Activated CD4-positive, alpha-beta memory T cell treated with anti-CD3 and anti-CD28 coated beads, Interleukin-2, amount 10 ng/mL, durations not matched to agents 7 days and 5 days (primary cell): ENCODE measurements at places on chromosomes 7 and 10. TPM values are rescaled to one million over a fixed set of nuclear protein-coding genes. Genes with fewer than 3 reads are reported as not detected.

DNA sequence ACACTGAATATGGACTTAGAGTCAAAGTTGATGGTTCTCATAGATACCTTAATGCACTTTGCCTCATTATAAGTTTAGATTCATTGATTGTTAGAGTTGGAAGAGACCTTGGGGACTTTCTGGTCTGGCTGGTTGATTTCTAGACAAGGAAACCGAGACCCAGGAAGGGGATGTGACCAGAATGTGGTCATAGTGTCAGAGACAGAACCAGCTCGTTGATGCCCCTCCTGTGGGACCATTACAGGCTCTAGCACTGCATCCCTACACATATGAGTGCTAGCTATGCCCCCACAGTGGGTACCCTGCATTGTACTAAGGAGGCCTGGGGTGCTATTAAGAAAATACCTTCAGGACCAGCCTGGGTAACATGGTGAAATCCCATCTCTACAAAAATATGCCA, 306.6 kb downstream of the CAMK1D start:
- H3K36me3 ChIP-seq = peaks cover 6% of the 10 kb centered on the region
- H3K4me3 ChIP-seq = no peak overlapping the region
- H3K27me3 ChIP-seq = no peaks in the 10 kb centered on the region
- no peak for DNase-seq
- no peak overlapping the region for H3K27ac ChIP-seq

- peak; percentile 18 for DNase-seq
- H3K27ac ChIP-seq = peak overlapping the region; percentile 83
- H3K4me3 ChIP-seq = peak overlapping the region; percentile 33
- peaks cover 54% of the 10 kb centered on the region for H3K4me1 ChIP-seq
- H3K36me3 ChIP-seq = peaks cover 94% of the 10 kb centered on the region
These were observed 10.2 kb downstream of the CYREN start for GRCh38 chr7:135160098-135160857.

DNA sequence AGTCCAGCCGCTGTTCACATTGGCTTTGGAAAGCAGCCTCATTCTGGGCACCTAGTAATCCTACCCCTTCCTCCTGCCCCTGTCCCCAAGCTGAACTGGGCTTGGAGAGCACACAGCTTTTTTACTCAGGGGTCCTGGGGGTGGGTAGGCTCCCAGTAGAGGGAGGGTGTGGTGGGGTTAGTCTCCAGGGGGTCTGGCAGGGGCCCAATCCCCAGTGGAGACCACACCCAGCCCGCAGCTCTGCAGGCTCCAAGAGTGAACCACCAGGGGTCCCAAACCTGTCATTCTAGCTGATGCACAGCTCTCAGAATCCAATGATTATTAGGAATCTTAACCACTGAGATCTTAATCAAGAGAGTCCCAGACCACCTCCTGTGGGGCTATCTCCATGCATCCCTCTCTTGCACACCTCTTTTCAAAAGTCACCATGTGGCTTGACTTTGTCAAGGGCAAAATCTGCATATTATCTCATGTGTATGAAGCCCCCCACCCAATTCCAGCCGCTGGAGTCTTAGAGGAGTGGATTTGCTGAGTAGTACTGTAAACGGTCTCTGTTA, 2.7 kb downstream of the HOXA11 start:
- H3K36me3 ChIP-seq = peaks cover 5% of the 10 kb centered on the region
- peaks cover 83% of the 10 kb centered on the region for H3K27me3 ChIP-seq
- DNase-seq = no peak
- H3K27ac ChIP-seq = no peak overlapping the region
- H3K4me3 ChIP-seq = no peak overlapping the region
- peaks cover 20% of the 10 kb centered on the region for H3K4me1 ChIP-seq

DNA sequence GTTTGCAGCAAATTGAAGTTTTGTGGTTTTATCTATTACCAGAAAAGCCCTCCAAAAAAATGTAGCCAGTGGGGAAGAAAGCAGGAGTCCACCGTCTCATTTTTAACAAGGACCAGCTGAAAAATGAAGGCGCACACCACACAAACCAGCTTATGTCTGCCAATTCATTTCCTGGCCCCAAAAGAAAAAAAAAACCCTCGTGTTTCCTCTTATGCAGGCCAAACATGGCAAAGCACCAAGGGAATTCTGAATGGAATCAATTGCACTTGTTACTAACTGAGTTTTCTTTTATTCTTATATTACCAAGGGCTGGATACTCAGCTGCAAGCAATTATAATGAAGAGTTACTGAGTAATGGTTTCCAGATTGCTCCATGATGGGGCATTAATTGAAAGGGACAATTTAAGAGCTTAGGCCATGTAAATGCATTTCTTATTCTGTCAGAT, 428.3 kb upstream of the NPVF start:
- H3K27ac ChIP-seq = no peak overlapping the region
- H3K27me3 ChIP-seq = peaks cover 19% of the 10 kb centered on the region
- no peaks in the 10 kb centered on the region for H3K36me3 ChIP-seq
- no peak for DNase-seq

GRCh38 chr10:60737242-60737641, 41.0 kb upstream of the CDK1 start:
- peaks cover 17% of the 10 kb centered on the region for H3K27me3 ChIP-seq
- H3K36me3 ChIP-seq = peaks cover 3% of the 10 kb centered on the region
- peaks cover 9% of the 10 kb centered on the region for H3K4me1 ChIP-seq

DNA sequence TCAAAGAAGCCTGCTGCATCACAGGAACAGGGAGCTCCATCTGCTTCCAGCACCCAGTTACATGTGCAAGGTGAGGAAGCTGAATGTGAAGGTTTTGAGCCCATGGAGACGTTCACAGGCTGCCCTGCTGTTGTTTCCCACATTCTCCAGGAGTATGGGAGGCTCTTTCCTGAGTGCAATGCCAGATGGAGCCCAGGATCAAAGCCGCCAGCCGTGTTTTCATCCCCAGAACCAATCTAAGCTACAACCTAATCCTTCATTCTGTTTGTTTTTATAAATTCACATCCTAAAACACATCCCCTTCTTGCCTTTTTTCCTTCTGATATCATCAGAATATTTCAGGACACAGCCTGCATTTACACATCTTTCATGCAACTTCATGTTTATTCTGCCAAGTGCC, 98.9 kb upstream of the PRR15 start:
- H3K4me3 ChIP-seq = no peak overlapping the region
- no peak overlapping the region for H3K27ac ChIP-seq
- H3K27me3 ChIP-seq = no peaks in the 10 kb centered on the region
- H3K36me3 ChIP-seq = no peaks in the 10 kb centered on the region

DNA sequence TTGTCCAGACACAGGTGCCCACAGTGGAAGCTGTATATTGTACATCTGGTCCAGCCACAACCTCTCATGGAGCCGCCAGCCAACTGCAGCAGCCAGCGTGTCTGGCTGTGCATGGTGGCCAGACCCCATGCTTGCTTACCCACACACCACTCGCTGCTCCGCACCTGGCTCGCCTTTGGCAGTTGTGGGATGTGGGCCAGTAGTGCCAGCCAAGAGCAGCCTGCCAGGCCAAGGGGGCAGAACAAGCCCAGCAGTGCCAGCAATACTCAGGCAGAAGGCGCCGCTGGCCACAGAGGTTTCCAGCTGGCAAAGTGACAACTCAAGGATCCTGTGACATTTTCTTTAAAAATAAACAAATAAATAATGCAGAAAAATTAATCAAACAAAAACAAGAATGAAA, 11.7 kb upstream of the TMEM243 start:
- peaks cover 6% of the 10 kb centered on the region for H3K4me1 ChIP-seq
- H3K36me3 ChIP-seq = no peaks in the 10 kb centered on the region
- no peak overlapping the region for H3K4me3 ChIP-seq
- no peak for DNase-seq

GRCh38 chr10:32459051-32459698, 13.2 kb downstream of the CCDC7 start:
- peak; percentile 52 for DNase-seq
- no peak overlapping the region for H3K4me3 ChIP-seq
- peaks cover 26% of the 10 kb centered on the region for H3K4me1 ChIP-seq
- no peaks in the 10 kb centered on the region for H3K27me3 ChIP-seq
- peaks cover 42% of the 10 kb centered on the region for H3K36me3 ChIP-seq

- H3K4me1 ChIP-seq = peaks cover 48% of the 10 kb centered on the region
- DNase-seq = no peak
- H3K4me3 ChIP-seq = no peak overlapping the region
- H3K27ac ChIP-seq = no peak overlapping the region
- no peaks in the 10 kb centered on the region for H3K27me3 ChIP-seq
These were observed 27.0 kb downstream of the ZNF438 start for GRCh38 chr10:31004611-31005193.

- peaks cover 69% of the 10 kb centered on the region for H3K4me1 ChIP-seq
- H3K27ac ChIP-seq = no peak overlapping the region
- H3K27me3 ChIP-seq = no peaks in the 10 kb centered on the region
- no peak for DNase-seq
- H3K4me3 ChIP-seq = no peak overlapping the region
- H3K36me3 ChIP-seq = peaks cover 16% of the 10 kb centered on the region
These were observed 61.9 kb upstream of the SMNDC1 start for GRCh38 chr10:110366635-110367034.

- H3K27ac ChIP-seq = no peak overlapping the region
- H3K4me3 ChIP-seq = no peak overlapping the region
- peaks cover 29% of the 10 kb centered on the region for H3K4me1 ChIP-seq
These were observed 45.2 kb upstream of the NPFFR1 start for GRCh38 chr10:70328967-70329366.

DNA sequence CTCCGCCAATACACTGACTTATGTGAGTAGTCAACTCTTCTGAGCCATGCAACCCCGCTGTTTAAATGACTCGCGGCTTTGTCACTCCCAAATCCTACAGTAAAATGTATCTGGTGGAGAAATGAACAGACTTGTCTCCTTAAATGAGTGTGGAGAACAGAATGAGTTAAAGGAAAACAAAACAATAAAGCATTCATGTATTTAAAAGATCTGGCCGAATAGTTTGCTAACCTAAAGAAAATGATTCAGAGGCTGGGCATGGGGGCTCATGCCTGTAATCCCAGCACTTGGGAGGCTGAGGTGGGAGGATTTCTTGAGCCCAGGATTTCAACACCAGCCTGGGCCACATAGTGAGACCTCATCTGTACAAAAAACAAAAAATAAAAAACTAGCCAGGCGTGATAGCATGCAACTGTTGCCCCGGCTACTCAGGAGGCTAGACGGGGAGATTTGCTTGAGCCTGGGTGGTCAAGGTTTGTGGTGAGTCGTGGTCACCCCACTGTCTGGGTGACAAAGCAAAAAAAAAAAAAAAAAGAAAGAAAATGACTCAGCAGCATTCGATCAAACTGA, 86.5 kb upstream of the PFKP start:
- H3K27me3 ChIP-seq = no peaks in the 10 kb centered on the region
- H3K4me3 ChIP-seq = no peak overlapping the region
- no peaks in the 10 kb centered on the region for H3K4me1 ChIP-seq
- H3K27ac ChIP-seq = no peak overlapping the region

The EBLN1 gene
- not detected for total RNA-seq

The NOS3 gene
- total RNA-seq = 27.7 TPM

The UNCX gene
- not detected for total RNA-seq
